CD8-positive, alpha-beta memory T cell (primary cell): ENCODE measurements at places on chromosomes 3 and 15. TPM values are rescaled to one million over a fixed set of nuclear protein-coding genes. Genes with fewer than 3 reads are reported as not detected.

LIPC gene
- 0.47 TPM for total RNA-seq

ILDR1 gene
- total RNA-seq, result not detected

GRCh38 chr3:184485906-184486305 is 75.7 kb upstream of the EPHB3 start:
- DNase-seq, result no peak

DNA sequence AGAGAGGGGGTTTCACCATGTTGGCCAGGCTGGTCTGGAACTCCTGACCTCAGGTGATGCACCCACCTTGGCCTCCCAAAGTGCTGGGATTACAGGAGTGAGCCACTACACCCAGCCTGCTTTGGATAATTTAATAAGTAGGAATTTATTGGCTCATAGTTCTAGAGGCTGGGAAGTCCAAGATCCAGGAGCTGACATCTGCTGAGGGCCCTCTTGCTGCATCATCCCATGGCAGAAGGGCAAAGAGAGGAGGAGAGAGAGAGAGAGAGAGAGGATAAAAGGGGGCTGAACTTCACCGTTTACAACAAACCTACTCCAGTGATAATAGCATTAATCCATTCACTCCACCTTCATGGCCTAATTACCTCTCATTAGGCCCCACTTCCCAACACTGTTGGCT is 62.0 kb upstream of the HES1 start:
- DNase-seq, result no peak

OR5K2 gene
- not detected for total RNA-seq

- no peak for DNase-seq
Observed at GRCh38 chr15:98442901-98443300, 205.4 kb upstream of the IGF1R start.

GRCh38 chr3:118781232-118781631 is 253.4 kb downstream of the IGSF11 start:
- no peak for DNase-seq
